ENCODE measurements at places on chromosomes 11 and 22.
A peak's percentile ranks its signal among the peaks of the same experiment; 100 is the strongest.

GRCh38 chr22:48721395-48721669 is 1106.3 kb downstream of the BRD1 start:
- DNase-seq: no peak

- DNase-seq: peak; percentile 72
These were observed 74.2 kb downstream of the KIRREL3 start for GRCh38 chr11:126926376-126926791.

DNA sequence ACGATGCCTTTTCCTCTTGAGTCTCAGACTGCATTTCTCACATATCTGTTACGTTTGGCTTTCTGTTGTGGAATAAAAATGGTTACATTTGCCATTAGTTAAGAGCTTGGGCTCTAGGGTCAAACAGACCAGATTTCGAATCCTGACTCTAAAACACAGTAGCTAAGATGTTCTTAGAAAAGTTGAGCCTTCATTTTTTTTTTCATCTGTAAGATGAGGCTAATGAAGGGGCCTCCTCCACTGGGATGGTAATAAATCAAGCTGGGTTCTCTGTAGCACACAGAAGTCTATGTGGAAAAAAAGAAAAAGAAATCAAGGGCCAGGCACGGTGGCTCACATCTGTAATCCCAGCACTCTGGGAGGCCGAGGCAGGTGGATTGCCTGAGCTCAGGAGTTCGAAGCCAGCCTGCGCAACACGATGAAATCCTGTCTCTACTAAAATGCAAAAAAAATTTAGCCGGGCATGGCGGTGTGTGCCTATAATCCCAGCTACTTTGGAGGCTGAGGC is 49.9 kb upstream of the CAPRIN1 start:
- no peak for DNase-seq

GRCh38 chr22:24994070-24994763 is 41.7 kb downstream of the KIAA1671 start:
- DNase-seq: peak; percentile 20

- DNase-seq: no peak
These were observed 32.9 kb upstream of the RFPL3 start for GRCh38 chr22:32324505-32325415.

Measured in NCI-H526 (cell line).